Activated CD4-positive, alpha-beta T cell treated with anti-CD3 and anti-CD28 coated beads, Interleukin-2, amount 10 ng/mL, durations not matched to agents 24 days and 14 days (primary cell): ENCODE measurements at places on chromosomes 2 and 18. TPM values are rescaled to one million over a fixed set of nuclear protein-coding genes. Genes with fewer than 3 reads are reported as not detected.

- H3K4me3 ChIP-seq = no peak overlapping the region
- no peaks in the 10 kb centered on the region for H3K4me1 ChIP-seq
- no peaks in the 10 kb centered on the region for H3K27me3 ChIP-seq
- no peak overlapping the region for H3K27ac ChIP-seq
Measured at GRCh38 chr2:3189076-3189591, 188.5 kb downstream of the EIPR1 start.

- no peak overlapping the region for H3K27ac ChIP-seq
- no peak overlapping the region for H3K4me3 ChIP-seq
- DNase-seq = no peak
- no peaks in the 10 kb centered on the region for H3K36me3 ChIP-seq
- H3K27me3 ChIP-seq = no peaks in the 10 kb centered on the region
Measured at GRCh38 chr2:120988051-120988699, 252.5 kb downstream of the GLI2 start.

GRCh38 chr2:238160206-238161129 is 1.7 kb downstream of the ERFE start:
- no peak overlapping the region for H3K4me3 ChIP-seq
- DNase-seq = no peak
- H3K27ac ChIP-seq = no peak overlapping the region

Gene STPG4
- total RNA-seq = 0.16 and 0.38 TPM in 2 replicates

- no peaks in the 10 kb centered on the region for H3K36me3 ChIP-seq
- H3K27me3 ChIP-seq = peaks cover 11% of the 10 kb centered on the region
- H3K27ac ChIP-seq = no peak overlapping the region
- DNase-seq = no peak
- no peaks in the 10 kb centered on the region for H3K4me1 ChIP-seq
Measured at GRCh38 chr2:236250286-236250685, 13.9 kb downstream of the ASB18 start.

DNA sequence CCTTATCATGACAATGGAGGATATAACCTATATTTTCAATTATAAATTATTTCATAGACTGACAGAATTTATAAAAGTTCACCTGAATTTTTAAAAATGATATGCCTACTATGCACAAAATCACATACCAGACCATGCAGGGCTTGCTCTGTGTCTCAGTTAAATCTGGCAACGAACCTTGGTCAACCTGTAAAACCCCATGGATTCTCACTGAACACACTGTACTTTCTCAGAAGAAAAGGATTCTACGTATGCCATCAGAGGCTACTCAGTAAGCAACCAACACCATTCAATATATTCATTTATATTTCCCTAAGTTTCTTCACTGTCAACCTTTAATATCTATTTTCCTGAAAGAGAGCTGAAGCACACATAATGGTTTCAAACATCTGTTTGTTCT is 52.4 kb downstream of the NRXN1 start:
- H3K36me3 ChIP-seq = no peaks in the 10 kb centered on the region
- H3K27ac ChIP-seq = no peak overlapping the region
- no peaks in the 10 kb centered on the region for H3K27me3 ChIP-seq
